GM03348 (cell line): ENCODE measurements at places on chromosomes 7 and 10.

DNA sequence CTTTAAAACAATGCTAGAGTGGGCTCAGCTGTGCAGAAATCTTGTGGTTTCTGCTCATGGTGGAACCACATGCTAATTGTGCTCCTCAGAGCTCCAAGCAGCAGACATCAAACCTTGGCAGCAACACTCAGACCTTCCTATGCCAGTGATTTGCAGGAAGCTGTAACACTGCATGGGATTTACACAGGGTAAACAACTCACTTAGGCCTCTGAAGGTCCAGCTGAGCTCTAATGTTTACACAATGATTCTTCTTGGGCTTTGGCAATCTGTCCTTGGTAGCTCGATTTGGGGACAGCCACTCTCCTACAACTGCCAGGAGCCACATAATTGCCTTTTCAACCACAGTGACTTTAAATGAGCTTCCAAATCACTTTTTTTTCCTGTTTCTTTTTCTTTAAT lies 97.7 kb upstream of the PDLIM1 start:
- no peak for DNase-seq

DNA sequence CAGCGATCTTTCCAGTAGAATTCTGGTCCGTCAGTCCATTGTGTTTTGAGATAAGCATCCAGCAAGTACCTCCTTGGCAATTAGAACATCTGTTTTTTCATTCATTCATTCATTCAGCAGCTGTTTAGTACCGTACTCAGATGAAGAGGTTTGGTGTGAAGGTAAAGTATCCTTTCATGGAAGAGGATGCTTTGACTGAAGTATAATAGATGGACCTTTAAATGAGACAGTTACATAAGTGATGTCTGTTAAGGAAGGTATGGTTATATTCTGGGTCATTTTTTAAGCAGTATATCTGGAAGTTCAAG lies 1.2 kb downstream of the MAPK8 start:
- no peak for DNase-seq

- no peak for DNase-seq
These were observed at the start of gene SLIT1 for GRCh38 chr10:97185326-97186058. TSS of gene SLIT1 (minus strand) at chr10:97185959. CDS start at chr10:97185674, 285 bp downstream.

DNA sequence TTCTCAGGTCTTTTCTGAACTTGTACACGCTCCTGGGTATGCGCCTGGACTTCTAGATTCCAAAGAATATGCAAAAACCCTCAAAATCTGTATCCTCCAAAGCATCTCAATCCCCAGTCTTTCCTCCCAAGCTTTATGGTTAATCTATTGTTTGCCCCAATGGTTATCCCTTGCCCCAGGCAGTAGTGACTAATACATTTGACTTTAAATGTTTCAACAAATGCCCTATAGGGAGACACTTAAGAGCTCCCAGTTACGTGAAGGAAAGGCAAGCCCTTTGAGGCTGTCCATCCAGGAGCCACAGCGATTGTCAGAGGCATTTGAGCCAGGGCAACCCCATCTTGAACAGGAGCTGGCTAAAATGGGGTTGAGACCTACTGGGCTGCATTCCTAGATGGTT lies 12.7 kb upstream of the FOXL3 start:
- no peak for DNase-seq

DNA sequence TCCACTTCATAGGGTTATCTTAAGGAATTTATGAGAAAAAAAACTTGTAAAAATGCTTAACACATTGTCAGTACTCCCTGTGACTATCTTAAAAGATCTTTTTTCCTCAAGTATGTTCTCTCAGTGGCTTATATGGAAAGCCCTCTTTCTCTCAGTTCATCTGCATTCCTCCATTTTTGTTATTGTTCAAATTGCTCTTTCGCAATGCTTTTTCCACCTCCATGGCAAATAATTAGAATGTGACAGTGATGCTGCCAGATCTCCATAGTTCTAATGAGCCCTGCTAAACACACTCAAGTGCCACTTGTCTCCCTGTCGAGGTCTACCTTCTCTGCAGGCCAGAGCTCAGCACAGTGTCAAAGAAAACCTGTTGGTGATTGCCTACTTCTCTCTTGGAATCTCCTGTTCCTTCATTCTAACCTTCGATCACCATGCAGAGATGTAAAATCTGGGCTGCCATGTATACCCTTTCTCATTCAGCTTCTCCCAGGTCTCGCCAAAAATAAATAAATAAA lies 37.2 kb upstream of the ABCB5 start:
- DNase-seq, result no peak

DNA sequence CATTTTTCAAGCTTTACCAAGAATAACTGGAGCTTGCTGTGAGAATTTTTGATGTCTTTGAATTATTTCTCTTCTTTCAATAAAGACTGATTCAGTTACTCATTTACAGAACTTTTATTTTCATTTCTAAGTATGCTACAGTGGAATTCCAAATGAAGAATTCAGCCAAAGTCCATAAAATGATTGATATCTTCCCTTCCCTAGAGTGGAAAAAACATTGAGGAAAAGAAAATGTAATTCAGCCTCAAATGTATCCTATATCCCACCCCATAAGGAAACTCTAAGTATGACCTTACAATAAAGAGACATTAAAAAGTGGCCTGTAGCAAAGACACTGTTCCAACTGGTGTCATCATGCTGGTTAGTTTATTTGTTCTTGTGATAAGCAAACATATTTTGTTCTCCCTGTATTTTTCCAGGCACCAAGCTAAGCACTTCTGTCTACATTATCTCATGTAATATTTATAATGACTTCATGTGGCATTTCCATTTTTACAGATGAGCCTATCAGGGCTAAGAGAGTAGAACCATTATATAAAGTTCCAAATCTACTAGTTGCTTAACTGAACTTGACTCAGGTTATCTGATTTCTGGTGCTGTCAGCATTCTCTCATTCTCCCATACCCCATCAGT lies 450.4 kb downstream of the NEBL start:
- DNase-seq, result no peak

DNA sequence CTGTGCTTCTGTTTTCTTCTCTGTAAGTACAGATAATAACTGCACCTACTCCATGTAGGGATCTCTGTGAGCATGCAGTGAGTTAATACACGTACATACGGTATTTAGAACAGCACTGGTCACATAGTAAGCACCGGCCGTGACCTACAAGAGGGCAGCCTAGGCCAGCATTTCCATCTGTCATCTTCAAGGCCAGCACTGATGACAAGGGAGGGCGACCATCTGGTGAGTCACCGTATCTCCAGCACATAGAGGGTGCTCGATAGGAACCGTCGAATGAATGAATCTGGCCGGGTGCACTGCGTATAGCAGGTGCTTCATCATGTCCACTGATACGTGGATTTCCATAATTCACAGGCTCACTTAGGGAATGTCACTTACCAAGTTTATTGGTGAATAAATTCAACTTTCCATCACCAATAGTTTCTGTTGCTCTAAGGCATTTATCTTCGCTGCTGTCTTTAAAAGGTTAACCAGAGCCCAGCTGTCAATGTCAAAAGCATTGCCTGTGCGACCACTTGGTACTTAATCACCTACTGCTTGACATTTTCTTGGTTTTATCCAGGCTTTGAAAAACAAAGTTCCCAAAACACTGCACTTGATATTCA lies 8.3 kb downstream of the NOD1 start:
- no peak for DNase-seq

DNA sequence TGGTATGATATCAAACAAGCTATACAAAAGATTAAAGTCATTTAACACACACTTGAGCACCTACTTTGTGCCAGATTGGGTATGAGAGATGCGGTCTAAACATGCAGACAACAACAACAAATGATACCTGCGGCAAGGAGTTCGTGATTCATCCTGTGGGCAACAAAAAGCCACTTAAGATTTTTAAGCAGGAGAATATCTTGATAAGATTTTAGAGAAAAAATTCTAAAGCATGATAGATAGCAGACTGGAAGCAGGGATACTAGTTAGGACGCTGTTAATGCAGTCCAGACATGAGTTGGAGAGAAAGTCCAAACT lies 1.6 kb upstream of the KBTBD2 start:
- no peak for DNase-seq

DNA sequence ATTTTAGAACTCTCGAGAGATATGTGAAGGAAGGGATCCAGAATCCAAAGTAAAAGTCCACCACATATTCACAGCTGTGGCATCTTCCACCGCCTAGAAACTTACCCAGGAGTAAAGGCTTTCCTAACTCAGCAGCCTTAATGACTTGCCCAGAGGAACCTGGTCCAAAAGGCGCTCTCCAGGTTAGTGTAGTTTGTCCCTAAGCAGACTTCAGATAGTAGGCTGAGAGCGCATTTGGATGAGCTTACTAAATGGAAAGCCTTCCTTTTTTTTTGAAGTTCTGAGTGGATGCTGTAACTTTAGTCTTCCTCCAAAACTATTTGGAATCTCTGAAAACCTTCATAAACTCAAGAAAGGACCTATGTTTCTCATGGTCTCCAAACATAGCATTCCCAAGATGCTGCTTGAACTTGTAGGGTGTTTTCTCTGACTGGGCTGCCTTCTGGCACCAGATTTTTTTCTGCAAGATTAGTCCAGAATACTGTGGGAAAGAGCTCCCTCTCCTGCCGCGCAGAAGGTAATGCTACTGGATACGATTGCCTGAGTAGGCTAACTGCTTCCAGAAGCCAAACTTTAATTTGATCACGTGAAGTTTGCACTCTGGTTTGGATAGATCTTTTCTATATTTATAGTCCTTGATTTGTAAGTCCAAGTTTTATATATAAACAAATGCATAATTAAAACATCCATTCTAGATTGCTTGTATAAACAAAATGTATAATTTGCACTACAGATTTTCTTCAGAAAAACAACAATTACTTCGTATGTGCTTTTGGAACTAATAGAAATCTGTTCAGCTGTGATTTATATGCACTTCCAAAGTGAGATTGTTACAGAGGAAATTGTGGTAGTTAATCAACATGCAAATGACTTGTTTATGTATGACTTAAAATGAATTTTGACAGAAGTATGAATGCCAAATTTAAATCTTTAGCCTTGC lies 19.6 kb upstream of the GPR37 start:
- DNase-seq, result peak; percentile 75

DNA sequence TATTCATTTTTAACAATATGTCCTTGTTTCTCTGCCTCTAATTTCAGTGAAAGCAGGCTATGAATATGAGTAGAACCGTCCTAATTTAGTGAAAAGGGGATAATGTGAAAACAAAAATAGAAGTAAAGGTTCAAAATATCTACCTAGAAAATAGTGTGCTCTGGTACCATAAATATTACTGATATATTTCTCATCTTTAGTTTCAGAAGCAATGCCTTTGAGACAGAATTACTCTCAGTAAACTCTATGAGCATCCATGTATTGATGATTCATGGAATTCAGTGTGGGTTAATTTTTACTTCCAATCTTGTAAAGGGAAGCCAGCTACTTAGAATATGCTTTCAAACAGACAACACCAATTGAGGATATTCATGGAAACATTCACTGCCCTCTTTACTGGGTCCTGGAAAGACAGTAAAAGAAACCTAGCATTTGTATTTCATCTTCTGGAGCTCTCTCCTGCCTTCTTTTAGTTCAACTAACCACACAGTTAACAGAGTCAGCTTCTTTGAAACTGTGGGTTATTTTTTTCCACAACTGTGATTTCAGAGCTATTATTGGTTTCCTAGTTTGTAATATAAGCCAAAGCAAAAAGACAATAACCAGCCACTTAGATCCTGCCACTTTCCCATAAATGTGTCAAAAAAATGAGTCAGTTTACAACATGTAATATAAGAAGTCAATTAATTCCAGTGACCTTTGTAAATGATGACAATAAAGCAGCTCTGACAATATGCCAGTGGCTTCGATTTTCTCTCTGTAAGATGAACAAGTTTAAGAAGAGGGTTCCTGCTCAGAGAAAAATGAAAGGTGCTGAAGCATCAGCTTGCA lies 1.7 kb downstream of the LRRN3 start:
- no peak for DNase-seq

DNA sequence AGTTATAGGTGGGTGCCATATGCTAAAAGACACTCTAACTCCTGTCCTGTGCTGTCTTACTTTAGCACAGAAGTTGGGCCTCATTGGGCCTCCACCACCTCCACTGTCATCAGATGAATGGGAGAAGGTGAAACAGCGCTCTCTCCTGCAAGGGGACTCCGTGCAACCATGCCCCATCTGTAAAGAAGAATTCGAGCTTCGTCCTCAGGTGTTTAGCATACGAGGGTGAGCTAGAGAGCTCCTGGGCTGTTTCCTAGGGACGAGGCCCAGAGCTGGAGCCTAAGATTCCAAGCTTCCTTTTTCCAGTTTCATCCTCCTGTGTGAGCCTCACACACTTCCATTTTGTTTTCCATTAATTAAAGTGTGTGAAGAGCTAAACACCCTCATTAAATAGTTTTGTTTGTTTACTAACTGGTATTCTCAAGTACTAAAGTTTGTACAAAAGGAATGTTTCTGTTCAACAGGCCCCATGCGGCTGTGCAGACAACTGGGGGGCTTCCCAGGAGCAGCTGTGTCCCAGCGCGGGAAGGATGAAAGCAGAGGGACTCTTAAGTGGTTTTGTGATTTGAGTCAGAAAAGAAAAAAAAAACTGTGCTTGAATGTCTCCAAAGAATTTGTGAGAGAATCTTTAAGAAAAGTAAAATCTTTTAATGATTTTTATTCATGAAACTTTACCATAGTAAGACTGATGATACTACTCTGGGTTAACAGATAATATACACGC lies 14.1 kb downstream of the RNF32 start:
- DNase-seq, result no peak

DNA sequence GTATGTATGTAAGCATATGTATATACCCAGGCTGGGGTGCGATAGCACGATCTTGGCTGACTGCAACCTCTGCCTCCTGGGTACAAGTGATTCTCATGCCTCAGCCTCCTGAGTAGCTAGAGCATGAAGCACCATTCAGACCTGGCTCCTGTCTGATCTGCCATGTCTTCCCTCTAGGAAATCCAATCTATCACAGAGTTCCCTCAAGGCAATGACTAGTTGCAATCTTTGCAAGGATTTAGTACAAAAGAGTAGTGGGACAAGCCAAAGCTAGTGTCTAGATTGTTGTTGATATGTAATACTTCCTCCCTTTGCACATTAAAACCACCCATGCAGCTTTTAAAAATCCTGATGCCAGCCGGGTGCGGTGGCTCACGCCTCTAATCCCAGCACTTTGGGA lies 60.5 kb upstream of the PRKAR2B start:
- DNase-seq, result no peak

GRCh38 chr10:23174977-23175512 lies 17.1 kb upstream of the PTF1A start:
- no peak for DNase-seq

DNA sequence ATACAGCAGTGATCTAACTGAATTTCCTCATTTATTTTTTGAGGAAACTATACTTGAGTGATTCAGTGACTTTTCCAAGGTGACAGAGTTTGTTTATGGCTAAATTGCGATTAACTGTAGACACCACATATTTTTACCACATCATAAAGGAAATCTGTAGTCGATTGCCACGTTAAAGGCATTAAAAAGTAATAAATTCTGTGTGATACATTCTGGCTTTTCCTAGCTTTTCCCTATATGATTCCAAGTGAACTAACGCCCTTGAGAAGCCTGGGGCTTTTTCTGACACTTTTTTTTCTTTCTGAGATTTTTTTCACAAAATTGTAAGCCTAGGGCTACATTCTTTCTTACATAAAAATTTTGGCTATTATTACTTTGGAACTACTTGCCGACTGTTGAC lies 266.9 kb downstream of the BICC1 start:
- no peak for DNase-seq
